ENCODE measurements at places on chromosomes 13 and 19.

DNA sequence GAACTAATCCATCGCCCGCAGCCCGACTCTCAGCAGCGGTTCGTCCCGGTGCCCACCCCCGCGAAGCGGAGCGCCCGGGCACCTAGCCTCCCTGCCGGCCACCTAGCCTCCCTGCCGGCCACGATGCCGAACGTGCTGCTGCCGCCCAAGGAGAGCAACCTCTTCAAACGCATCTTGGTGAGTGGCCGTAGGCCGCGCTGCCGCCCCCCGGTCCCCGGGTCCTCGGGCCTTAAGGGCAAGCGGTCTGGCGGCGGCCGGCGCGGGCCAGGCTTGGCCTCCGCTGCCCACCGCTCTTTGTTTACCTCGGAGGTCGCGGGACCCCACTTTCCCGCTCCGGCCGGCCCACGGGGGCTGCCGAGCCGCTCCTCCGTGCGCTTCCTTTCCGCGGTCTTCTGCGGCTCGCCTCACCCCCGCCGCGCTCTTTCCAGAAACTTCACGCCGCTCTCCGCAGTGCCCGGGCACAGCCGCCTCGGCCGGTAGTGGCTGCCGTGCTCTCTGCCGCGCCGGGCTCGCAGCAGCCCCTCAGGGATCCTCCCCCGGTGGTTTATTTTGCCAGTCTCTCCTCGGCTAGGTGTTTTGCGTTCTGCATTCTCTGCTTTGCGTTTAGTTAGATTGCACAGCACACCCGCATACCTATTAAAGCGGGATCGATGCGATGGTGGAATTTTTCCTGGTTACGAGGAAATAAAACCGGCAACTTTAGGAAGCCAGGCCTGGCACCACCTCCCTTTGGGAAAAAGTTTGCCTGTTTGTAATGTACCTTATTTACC lies 524 bp downstream of the NAA16 start:
- peak; percentile 30 for DNase-seq

DNA sequence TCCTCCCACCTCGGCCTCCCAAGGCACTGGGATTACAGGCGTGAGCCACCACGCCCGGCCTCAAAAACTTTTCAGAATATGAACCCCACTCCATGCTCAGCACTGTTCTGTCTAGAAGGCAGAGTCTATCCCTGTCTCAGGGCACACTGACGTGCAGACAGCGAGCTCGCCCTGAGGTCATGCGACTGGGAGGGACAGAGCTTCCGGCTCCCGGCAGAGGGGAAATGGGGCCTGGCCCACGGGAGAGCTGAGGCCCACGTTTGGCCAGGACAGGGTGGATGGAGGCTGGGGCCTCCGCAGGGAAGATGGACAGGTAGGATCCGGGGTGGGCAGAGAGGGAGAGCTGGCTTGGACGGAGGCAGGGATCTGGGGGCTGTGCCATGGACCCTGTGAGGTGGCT lies 2.8 kb upstream of the AZU1 start:
- no peak for DNase-seq

- DNase-seq = no peak
Measured at GRCh38 chr13:76048675-76049375, 412.7 kb downstream of the LMO7 start.

- DNase-seq = no peak
Measured at GRCh38 chr13:47801555-47801954, 199.5 kb downstream of the SUCLA2 start.

GRCh38 chr13:96781141-96781540 lies 213.1 kb downstream of the OXGR1 start:
- DNase-seq = no peak

Data from fibroblast of skin of right biceps (primary cell).